GM23338 (cell line): ENCODE measurements at places on chromosomes 2 and 18.
A peak's percentile ranks its signal among the peaks of the same experiment; 100 is the strongest.

GRCh38 chr18:47387864-47388263, 136.4 kb upstream of the SKOR2 start:
- no peak for DNase-seq

DNA sequence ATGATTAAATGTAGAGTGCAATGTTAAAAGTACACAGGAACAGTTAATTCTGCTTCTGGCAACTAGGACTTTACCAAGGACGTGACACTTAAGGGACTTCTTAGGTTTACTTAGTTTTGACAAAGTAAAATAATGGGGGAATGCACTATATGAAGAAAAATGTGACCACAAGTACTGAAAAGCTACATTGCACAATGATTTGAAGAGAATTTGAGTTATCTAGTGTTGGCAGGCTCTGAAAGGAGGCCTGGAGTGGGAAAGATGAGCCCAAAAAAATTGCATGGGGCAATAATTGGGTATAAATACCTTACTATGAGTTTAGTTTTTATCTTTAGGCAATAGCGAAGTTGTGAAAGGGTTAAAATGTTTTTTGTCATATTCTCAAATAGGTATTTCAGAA, 173.7 kb downstream of the DOK6 start:
- no peak for DNase-seq

GRCh38 chr18:677951-678381, 20.5 kb downstream of the TYMS start:
- no peak for DNase-seq

- DNase-seq, result no peak
These were observed 149.9 kb downstream of the SEPTIN10 start for GRCh38 chr2:109463891-109464290.

DNA sequence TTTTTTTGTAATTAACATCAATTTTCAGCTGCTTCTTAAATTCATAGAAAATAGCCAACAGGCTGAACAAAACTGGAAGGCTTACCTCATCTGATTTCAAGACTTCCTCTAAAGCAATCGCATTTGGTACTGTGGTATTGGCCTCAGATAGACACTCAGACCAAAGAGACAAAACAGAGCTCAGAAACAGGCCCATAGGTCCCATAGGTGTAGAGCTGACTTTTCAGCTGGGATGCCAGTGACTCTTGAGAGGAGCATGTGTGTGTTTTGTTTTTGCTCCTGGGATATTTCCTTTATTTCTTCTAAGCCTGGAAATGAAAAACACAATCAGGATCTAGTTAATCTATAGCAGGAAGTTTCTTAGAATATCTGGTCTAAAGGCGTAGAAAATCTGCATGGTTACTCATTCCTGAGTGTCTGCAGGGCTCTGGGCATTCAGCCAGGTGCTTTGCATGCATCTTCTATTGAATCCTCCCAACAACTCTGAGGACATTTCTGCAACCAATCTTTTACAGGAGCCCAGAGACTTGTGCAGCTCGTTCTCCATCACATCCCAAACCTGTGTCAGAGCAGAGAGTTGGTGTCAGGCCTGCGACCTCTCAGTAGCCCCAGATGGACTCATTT, 190.8 kb downstream of the RTP5 start:
- DNase-seq, result no peak

DNA sequence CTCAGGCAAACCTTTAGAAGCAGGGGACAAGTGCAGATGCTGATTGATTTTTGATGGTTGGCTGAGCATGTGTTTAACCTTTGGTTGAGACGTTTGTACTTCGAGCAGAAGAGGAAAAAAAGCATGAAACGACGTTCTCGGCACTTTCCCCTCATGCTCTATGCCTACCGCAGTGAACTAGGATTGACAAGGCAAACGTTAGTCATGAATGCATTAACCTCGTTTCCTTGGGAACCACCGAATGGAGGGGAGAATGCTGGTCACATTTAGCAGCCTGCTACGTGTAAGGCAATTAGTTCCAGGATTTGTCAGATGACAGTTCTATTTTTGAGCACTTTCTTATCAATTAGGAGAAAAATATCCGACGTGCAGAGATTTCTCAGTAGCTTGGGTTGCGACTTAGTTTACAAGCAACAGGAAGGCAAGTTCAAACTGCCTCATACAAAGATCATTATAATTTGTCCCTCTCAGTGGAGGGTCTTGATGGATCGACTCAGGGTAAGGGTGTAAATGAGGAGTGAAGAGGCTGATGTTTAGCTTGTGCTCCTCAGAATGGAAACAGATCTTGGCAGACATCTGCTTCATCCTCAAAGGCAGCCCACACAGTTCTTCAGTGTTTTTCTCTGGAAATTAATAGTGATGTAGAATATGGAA, 47.4 kb upstream of the GPR45 start:
- DNase-seq, result no peak

- DNase-seq, result no peak
These were observed 57.5 kb downstream of the SLC35F5 start for GRCh38 chr2:113698892-113699447.

GRCh38 chr2:858646-859045, 92.0 kb upstream of the SNTG2 start:
- DNase-seq, result no peak

- peak; percentile 94 for DNase-seq
These were observed at the start of gene TCF7L1 for GRCh38 chr2:85132834-85133637. TCF7L1 (plus strand) TSS chr2:85133392; CDS start chr2:85133685, 293 bp downstream.

DNA sequence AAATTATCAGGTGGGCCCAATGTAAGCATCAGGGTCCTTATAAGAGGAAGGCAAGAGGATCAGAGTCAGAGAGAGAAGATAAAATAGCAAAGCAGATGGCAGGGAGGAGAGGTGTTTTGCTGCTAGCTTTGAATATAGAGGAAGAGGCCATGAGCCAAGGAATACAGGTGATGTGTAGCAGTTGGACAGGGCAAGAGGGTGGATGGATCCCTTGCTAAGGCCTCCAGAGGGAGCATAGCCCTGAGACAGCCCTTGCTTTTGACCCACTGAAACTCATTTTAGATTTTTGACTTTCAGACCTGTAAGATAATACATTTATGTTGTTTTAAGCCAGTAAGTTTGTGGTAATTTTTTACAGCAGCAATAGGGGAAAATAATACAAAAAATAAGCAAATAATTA, 116.6 kb upstream of the PARD3B start:
- no peak for DNase-seq

DNA sequence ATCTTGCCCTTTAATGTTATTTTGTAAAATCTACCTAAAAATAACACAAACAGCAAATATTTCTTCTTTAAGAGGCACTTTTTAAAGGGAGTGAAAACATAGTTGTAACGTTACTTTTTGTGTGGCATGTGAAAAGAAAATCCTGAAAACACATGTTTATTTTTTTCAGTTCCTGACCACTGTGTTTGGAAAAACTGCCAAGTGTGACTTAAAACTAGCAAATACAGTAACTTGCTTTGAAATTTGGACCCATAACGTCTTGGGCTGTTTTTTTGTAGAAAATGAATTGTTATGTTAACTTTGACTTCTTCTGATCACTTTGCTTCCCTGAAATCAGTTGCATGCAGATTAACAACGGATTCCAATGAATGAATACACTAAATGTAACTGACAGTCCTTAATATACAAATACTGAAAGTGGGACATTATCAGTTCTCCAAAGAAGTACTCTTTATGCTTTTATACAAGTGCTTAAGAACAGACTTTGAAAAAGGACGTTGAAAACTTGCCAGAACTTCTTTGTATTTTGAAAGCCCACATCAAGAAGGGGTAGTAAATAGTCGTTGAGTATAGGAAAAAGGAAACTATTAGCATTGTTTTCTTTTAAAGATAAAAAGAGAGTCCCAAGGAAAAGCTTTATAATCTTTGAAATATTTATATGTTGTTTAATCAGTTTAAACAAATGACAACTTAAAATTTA, 96.1 kb upstream of the ZEB2 start:
- no peak for DNase-seq

GRCh38 chr2:120476141-120476540, 130.2 kb downstream of the INHBB start:
- DNase-seq, result no peak

DNA sequence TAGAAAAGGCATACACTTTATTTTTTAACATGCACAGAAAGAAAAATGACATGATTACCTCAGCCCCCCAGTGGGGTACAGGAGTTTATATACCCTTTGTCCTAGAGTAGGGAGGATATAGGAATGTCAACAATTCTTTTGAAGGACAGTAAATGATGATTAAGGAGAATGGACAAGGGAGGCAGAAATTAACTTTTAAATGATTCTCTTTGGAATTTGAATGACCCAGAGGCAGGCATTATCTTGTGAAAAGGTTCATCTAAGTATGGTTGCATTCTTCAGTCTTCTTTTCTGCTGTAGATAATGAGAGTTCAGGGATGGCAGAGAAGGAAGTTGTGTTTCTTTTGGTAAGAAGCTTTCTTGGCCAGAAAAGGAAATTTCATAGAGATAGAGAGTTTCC, 971.3 kb downstream of the CNTNAP5 start:
- DNase-seq, result peak; percentile 42

- DNase-seq, result peak; percentile 73
These were observed at the start of gene ANXA4 for GRCh38 chr2:69741575-69742321. ANXA4 (plus strand) TSS chr2:69742134; CDS start chr2:69781566, 39,432 bp downstream.

GRCh38 chr2:125398738-125399524, 1257.0 kb upstream of the GYPC start:
- no peak for DNase-seq

DNA sequence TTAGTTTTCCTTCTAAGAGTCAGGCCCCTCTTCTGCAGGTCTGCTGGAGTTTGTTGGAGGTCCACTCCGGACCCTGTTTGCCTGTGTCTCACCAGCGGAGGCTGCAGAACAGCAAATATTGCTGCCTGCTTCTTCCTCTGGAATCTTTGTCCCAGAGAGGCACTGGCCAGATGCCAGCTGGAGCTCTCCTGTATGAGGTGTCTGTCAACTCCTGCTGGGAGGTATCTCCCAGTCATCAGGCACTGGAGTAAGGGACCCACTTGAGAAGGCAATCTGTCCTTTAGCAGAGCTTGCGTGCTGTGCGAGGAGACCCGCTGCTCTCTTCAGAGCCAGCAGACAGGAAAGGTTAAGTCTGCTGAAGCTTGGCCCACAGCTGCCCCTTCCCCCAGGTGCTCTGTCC, 4.8 kb downstream of the REG1B start:
- DNase-seq, result no peak

GRCh38 chr2:220956429-220956828, 615.7 kb downstream of the EPHA4 start:
- no peak for DNase-seq

GRCh38 chr2:129297430-129297829, 682.0 kb upstream of the RAB6C start:
- DNase-seq, result peak; percentile 55

GRCh38 chr2:189014449-189015138, 40.4 kb downstream of the COL3A1 start:
- no peak for DNase-seq

- no peak for DNase-seq
These were observed 3.2 kb downstream of the SMAD7 start for GRCh38 chr18:48947560-48947959.

DNA sequence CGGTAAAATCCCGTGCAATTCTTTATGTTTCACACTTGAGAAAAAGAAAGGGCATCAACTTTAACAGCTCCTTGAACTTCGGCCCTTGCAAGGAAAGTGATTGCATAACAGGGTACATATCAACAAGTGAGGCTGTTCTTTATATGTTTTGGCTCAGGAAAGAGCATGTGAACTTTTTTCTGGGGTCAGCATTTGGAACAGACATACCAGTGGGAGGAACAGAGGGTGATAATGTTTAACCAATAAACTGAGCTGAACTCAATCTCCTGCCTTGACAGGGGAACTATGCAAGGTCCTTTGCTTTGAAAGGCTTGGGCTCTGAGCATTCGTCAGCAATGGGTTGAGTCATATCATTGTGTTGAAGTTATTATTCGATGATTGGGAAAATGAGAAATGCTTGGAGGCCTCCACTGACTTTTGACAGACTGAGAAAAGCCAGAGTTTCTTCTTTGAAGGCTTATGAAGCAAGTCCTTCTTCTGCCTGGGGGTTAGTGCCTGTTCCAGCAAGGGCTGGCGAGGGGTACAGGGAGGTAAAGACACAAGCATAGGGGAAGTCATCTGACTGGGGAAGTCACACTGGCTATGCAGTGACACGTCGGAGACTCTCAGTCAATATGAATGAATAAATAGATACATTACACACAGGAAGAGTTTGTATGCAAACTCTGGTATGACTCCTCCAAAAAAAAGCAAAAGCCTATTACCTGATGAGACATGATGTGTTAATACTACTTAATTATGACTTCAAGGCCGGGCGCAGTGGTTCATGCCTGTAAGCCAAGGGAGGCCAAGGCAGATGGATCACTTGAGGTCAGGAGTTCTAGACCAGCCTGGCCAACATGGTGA, 57.2 kb downstream of the CYB5A start:
- no peak for DNase-seq

- peak; percentile 89 for DNase-seq
These were observed 79.4 kb upstream of the ASB18 start for GRCh38 chr2:236343400-236344161.

DNA sequence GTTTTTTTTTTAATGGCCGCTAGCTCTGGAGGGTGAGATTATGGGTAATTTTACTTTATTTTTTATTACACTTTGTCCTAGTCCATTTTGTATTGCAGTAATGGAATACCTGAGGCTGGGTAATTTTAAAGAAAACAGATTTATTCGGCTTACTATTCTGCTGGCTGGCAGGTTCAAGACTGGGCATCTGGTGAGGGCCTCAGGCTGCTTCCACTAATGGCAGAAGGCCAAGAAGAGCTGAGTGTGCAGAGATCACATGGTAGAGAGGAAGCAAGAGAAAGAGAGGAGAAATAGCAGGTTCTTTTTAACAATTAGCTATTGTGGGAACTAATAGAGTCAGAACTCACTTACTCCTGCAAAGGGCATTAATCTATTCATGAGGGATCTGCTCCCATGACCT, 52.4 kb upstream of the ARHGAP28 start:
- no peak for DNase-seq

DNA sequence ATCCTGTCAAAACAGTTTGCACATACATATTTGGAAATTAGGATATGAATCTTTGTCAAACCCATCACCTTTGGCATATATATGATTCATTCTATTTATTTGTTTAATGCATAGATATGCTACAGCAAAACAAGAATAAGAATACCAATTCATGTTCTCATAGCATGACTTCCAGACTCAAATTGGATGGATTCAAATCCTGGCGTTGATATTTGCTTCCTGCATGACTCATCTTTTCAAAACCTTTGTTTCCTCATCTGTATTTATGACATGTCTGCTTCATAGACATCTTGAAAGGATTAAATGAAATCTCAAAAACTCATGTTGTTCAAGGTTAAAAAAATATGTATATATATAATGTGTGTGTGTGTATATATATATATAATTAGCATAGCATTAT, 261.3 kb downstream of the MBD5 start:
- no peak for DNase-seq

DNA sequence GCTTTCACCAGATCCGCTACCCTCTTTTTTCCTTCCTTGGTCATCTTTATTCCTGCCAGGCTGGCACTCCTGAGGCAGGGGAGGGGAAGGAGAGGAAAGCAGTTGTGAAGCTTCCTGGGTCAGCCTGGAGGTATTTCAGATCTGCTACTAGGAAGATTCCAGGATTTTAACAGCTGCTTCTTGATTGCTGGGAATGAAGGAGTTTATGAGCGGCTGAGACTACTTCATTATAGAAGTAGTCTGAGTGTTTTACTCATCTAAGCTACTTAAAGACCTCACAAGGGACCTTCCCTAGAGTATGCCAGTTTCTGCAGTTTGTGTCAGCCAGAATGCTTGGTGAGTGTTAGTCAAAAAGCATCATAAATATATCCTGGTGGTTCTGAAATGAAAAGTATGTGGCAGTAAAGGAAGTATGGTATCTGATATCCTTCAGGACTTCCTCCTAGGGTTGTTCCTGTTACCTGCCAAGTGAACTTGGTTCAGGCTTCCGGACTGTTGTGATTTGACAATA, 1.9 kb downstream of the TANC1 start:
- DNase-seq, result peak; percentile 47

- DNase-seq, result no peak
These were observed 17.9 kb downstream of the LPIN1 start for GRCh38 chr2:11764359-11764758.

- no peak for DNase-seq
These were observed 375.2 kb upstream of the SPHKAP start for GRCh38 chr2:228556717-228557116.
